ENCODE measurements at places on chromosomes 5 and 9.

DNA sequence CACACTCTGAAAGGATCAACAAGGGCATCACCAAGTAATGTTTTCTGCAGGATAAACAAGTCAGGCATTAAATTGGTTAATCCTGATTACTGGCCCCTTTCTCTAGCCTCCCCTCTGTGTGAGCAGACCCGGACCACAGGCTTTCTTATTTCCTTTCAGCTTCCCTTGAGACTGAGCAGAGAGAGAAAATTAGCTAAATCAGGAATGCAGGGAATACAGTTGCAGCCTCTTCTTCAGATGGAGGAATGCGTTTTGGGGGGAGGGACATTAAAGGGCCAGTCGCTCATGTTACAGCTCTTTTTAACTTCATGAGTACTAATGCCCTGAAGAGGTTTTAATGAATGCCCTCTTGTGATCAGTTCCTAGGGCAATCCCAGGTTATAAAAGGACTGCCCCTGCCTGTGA, 19.8 kb downstream of the PCDHAC2 start:
- no peak for DNase-seq

DNA sequence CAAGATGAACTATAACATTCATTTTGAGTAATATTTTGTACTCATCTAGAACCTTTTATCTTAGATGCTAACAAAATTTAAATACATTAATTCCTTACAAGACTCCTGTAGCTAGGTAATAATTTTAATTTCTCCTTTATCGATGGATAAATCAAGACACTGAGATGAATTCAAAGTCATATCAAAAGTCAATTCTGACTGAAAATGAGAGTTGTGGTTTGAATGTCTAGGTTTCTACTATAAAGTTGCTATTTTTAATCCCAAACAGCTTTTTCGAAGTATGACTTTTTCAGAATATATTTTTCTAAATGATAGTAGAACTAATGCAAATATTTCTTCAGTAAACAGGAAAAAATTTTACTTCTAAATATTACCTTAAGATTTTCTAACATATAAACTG, 491.7 kb upstream of the FAM174A start:
- DNase-seq: no peak

GRCh38 chr9:80794197-80794596, 895.1 kb downstream of the TLE1 start:
- DNase-seq: no peak

GRCh38 chr5:83471405-83472212, at the start of gene VCAN:
Gene VCAN (plus strand): TSS chr5:83471744. CDS start chr5:83483519, 11,775 bp downstream.
- no peak for DNase-seq

- DNase-seq: no peak
Measured at GRCh38 chr9:80383331-80383730, 811.6 kb downstream of the TLE4 start.

GRCh38 chr9:125663127-125663526, 43.9 kb downstream of the MAPKAP1 start:
- DNase-seq: no peak

- DNase-seq: no peak
Measured at GRCh38 chr9:755454-756381, 85.8 kb upstream of the DMRT1 start.

GRCh38 chr9:106728860-106729259, 134.1 kb upstream of the ZNF462 start:
- DNase-seq: no peak

DNA sequence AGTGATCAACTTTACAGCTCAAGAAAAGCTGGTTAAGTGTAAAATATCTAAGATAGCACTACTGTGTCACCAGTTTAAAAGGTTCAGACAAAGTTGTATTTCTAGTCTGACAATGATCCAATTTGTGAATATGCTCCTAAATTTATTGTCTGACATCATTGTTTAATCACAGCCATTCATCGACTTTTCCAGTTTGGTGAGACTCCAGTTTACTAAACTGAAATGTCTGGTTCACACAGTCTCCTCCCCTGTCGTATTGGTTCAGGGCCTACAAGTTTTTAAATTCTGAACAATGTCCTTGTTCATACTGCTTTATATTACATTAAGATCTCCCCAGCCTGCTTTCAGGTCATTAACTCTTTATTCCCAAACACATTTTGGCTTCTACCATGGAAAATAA, 161.4 kb downstream of the CHSY3 start:
- DNase-seq: no peak

Data from NCI-H2081 (cell line).